Pancreas (tissue), 10 donors: ENCODE measurements at places on chromosomes 5 and 9. TPM values are rescaled to one million over a fixed set of nuclear protein-coding genes. Genes with fewer than 3 reads are reported as not detected.

Gene DEPDC1B
- 0.37 TPM for total RNA-seq

Gene PAPPA
- total RNA-seq: 3.4 TPM

Gene BTNL8
- total RNA-seq: 0.40 TPM

- DNase-seq: no peak
Measured at GRCh38 chr9:87039809-87040392, 92.6 kb upstream of the GAS1 start.

Gene OGN
- total RNA-seq: 0.28 TPM

GRCh38 chr5:882253-883183 lies 10.1 kb downstream of the BRD9 start:
- no peak for DNase-seq

- DNase-seq: no peak
Measured at GRCh38 chr5:16585041-16585667, 31.6 kb downstream of the RETREG1 start.

DNA sequence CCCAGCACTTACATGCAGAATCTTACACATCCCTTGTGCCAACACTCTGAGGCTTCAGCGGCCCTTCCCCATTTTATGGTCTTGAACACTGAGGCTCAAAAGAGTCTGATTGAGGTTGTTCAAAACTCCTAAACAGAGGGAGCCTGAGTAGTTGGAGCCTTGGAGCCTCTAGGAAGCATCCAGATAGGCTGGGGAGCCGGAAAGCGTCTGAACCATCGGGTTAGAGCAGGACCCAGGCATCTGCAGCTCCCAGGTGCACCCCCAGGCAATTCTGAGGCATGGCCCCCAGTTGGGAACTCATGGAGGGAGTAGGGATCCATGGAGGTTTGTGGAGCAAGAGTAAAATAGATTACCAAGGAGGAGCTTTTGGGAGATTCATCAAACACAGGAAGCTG lies 3.8 kb downstream of the OLFML2A start:
- DNase-seq: peak; percentile 3

- DNase-seq: no peak
Measured at GRCh38 chr5:6187501-6187900, 190.8 kb downstream of the MED10 start.

Gene PCDHGB4
- total RNA-seq: 2.1 TPM

Gene SQSTM1
- total RNA-seq: 159 TPM

Gene MELK
- total RNA-seq: 0.32 TPM

- no peak for DNase-seq
Measured at GRCh38 chr5:119554597-119554996, 74.8 kb upstream of the FAM170A start.

GRCh38 chr5:151520294-151520693 lies 70.8 kb downstream of the FAT2 start:
- no peak for DNase-seq

- no peak for DNase-seq
Measured at GRCh38 chr9:35229066-35229778, 67.4 kb downstream of the UNC13B start.

GRCh38 chr9:70615464-70616138 lies 201.1 kb upstream of the KLF9 start:
- DNase-seq: no peak

- DNase-seq: no peak
Measured at GRCh38 chr5:89445106-89445745, 562.2 kb upstream of the MEF2C start.

DNA sequence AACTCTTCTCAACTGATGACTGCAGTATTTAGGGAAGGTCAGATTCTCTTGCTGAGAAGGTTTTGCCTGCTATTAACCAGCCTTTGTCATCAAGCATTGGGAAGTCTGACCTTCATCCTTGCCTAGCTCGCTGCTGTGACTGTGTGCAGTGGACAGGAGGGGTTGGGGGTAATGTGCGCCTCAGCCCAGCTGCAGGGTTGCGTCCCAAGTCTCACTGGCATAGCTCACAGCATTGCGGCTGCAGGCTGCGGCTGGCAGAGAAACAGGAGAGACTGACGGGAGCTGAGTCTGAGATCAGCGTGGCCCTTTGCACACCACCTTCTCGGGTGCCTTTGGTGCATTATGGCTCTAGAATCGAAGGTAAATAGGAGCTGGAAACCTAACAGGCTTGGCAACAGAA lies 55.9 kb upstream of the NCS1 start:
- no peak for DNase-seq

Gene GNA14
- total RNA-seq: 1.0 TPM

DNA sequence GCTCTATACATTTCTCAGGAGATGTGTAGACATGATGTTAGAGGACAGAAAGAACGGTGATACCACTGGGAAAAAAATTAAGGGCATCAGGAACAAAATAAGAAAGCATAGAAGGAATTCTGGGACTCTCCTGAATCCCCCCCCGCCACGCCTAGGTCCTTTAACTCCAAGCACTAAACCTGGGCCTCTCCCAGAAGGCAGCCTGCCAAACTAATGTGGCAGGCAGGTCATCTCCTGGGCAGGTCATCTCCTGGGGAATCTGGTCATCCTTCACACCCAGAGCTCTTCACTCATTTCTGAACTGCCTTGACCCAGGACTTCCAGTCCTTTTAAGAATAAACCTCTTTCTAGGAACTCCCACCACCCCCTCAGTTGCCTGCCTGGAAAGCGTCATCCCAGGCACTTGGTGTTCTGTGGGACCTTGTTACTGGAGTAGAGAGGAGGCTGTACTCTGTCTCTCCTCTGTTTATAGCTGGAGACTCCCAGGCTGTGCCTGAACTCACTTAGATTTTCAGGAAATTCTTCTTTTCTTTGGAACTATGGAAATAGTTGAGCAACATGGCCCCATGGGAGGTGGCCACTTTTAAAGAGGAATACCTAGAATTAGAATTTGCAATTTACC lies 24.1 kb downstream of the PSAT1 start:
- DNase-seq: no peak

- DNase-seq: peak; percentile 39
Measured at GRCh38 chr9:136305804-136306203, 1.9 kb upstream of the CCDC187 start.

Gene LTC4S
- 5.3 TPM for total RNA-seq

GRCh38 chr5:170333161-170333910 lies 35.8 kb upstream of the LCP2 start:
- DNase-seq: no peak

Gene GAPT
- total RNA-seq: not detected

- DNase-seq: no peak
Measured at GRCh38 chr9:89277454-89277853, 33.5 kb upstream of the CKS2 start.

Gene RUSC2
- 9.0 TPM for total RNA-seq

Gene ZDHHC11
- 11.0 TPM for total RNA-seq

- DNase-seq: no peak
Measured at GRCh38 chr9:69250681-69251080, 74.3 kb upstream of the ENTREP1 start.

- DNase-seq: peak; percentile 92
Measured at GRCh38 chr9:83061990-83062650, 822 bp downstream of the RASEF start.

DNA sequence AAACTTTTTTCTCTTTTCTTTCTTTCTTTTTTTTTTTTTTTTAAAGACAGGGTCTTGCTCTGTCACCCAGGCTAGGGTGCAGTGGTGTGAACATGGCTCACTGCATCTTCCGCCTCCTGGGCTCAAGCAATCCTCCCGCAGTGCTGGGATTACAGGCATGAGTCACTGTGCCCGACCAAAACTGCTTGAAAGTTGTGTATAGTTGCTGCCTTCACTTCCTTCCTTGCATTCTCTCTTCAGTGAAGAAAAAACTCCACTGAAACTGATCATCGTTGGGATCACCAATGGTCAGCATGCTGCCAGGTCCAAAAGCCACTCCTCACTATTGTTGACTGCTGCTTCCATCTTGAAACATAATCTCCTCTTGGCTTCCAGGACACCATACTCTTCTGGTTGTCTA lies 66.6 kb upstream of the CTNNA1 start:
- no peak for DNase-seq

DNA sequence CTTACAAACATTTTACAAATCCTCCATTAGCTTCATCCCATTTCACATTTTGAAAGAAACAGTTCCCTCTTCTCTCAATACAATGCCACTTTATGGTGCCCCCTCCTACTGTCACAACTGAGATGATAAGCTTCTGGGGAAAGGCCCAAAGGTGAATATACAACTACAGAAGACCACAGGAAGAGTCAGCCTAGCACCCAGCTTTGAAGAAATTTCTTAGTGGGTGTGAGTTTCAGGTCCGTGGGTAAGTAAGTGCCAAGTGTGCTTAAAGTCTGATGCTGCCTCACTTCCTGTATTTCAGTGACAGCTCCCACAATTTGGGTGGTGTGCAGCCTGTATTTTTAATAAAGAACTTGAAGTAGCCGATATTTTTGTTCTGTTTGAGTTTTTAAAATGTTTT lies 68.1 kb downstream of the ARHGEF28 start:
- no peak for DNase-seq

- DNase-seq: no peak
Measured at GRCh38 chr9:3361116-3361515, 164.7 kb downstream of the RFX3 start.

DNA sequence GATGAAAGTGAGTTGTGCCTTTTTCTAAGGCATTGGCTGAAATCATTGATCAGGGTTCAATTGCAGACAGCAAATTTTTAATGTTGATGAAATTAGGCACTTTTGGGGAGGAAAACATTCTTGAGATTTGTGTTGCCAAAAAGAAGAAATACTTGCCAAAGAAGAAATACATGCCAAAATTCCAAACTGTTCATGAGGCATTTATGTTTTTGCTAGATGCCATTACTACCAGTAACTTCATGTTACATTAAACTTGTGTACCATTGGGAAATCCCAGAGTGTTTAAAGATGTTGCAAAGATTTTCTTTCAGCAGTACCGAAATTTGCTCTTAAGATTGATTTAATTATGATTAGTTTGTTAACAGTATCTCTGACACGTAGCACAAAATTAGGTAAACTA lies 7.0 kb downstream of the XRCC4 start:
- no peak for DNase-seq

Gene P4HA2
- total RNA-seq: 57.2 TPM

Gene MOB3B
- total RNA-seq: 4.6 TPM

GRCh38 chr9:7823651-7824050 lies 24.1 kb upstream of the DMAC1 start:
- no peak for DNase-seq

DNA sequence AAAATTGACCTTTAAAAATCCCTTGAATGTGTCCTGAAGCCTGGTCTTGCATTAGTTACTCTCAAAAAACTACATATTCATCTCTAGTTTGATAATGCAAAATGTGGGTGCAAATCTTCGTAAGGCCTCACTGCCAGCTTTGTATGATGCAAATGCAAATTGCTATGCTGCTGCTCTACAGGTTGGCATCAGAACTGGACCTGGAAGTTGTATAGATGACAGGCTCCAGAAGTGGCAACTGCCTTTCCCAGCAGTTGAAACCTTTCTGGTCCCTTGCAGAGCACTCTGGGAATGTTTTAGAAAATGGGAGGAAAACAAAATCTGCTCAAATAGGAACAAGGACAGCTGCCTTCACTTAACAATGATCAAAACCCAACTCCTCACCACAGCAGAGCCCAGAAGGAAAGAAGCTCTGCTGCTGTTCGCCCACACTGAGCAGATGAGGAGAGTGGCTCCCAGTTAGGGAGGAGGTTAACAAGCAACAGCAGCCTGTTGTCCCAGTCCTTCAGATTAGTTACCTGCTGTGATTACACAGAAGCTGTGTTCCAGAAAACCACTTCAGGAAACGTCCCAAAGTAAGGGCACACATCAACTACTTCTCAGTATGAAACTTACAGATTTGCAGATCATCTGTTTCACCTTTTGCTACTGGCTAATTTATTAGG lies 93.5 kb downstream of the PLPP1 start:
- no peak for DNase-seq

- peak; percentile 95 for DNase-seq
Measured at GRCh38 chr5:139403787-139404483, at the start of gene SPATA24. Gene SPATA24, minus strand, starts transcription at chr5:139404089. Its CDS starts 29 bp downstream, at chr5:139404060.

Gene MEIKIN
- not detected for total RNA-seq

Gene HMGCS1
- total RNA-seq: 33.1 TPM

Gene THBS4
- 56.8 TPM for total RNA-seq

DNA sequence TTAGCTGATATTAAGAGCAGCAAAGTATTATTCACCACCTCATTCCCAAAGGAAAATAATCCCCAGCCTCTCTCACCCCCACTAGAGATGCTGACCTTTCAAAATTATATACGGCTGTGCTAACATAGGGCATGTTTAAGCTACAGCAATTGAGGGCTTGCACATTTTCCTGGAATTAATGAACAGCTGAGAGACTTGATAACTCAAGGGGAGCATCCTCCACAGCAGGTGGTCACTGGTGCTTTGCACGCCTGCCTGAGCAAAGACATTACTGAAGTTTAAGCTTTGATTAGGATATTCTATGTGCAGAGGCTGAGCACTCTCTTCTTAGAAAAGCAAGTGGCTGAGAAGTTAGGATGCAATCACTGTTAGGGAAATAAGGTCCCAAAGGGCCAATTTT lies 230.9 kb downstream of the FAM114A2 start:
- no peak for DNase-seq

GRCh38 chr9:134162212-134162775 lies 2.1 kb downstream of the RNU6ATAC start:
- no peak for DNase-seq

Gene UNC13B
- 23.7 TPM for total RNA-seq
